Vagina (tissue), 2 donors: ENCODE measurements at places on chromosomes 3 and 15. TPM values are rescaled to one million over a fixed set of nuclear protein-coding genes. Genes with fewer than 3 reads are reported as not detected.

GRCh38 chr3:123884203-123884831 lies at the start of gene MYLK:
MYLK (minus strand) TSS chr3:123884332; CDS start chr3:123793841, 90,491 bp downstream.
- no peak for DNase-seq

SYNPR gene
- total RNA-seq, result not detected

DNA sequence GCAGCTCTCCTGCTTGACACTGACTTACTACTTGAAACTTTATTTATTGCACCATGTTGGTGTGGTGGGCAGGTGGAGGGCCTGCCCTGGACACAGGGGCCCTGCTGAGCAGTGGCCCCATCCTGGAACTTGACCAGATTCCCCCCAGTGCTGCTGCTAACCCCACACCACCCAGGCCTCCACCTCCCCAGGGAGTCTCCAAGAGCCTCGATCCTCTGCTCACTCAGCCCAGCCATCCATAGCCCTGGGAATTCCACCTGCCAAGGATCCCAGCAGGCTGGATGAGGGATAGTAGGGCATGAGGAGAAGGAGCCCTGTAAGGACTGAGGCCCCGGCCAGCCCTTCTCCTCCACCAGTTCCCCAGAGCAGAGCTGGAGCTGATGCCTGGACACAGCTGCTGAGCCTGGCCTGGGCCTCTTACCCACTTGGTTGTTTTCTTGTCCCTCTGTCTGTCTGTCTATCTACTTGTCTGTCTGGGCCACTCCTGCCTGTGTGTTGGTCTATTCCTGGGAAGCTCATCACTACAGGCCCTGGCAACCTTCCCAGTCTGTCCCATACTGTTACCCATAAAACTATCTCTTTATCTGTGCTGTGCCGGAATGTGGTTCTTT lies 2.8 kb downstream of the CHAC1 start:
- DNase-seq, result no peak

GPR171 gene
- total RNA-seq, result 5.4 TPM

DNA sequence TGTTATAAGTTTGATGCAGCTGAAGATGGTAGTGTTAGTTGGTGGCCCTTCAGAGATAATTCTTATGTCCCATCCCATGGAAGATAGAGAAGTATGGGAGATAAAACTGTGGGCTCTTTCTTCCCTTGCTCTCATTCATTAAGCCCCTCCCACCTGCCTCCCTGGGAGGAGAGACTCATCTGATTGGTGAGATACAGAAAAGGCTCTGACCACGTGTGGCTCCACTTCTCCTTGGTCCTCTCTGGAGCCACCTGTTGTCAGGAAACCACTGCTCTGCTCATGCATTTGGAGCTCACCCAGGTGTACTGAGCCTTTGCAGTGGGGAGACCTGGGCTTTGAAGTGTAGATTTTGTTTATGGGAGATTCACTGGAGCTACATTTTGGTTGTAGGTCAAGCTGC lies 293.2 kb upstream of the RASGRP1 start:
- DNase-seq, result no peak

EOMES gene
- total RNA-seq, result 0.49 TPM

UROC1 gene
- total RNA-seq, result not detected

GRCh38 chr3:175571096-175571495 lies 712.0 kb downstream of the NAALADL2 start:
- DNase-seq, result no peak

GRCh38 chr3:50651920-50652529 lies 22.7 kb upstream of the DOCK3 start:
- no peak for DNase-seq

- no peak for DNase-seq
Measured at GRCh38 chr3:10408680-10409079, 87.8 kb upstream of the SEC13 start.

DNA sequence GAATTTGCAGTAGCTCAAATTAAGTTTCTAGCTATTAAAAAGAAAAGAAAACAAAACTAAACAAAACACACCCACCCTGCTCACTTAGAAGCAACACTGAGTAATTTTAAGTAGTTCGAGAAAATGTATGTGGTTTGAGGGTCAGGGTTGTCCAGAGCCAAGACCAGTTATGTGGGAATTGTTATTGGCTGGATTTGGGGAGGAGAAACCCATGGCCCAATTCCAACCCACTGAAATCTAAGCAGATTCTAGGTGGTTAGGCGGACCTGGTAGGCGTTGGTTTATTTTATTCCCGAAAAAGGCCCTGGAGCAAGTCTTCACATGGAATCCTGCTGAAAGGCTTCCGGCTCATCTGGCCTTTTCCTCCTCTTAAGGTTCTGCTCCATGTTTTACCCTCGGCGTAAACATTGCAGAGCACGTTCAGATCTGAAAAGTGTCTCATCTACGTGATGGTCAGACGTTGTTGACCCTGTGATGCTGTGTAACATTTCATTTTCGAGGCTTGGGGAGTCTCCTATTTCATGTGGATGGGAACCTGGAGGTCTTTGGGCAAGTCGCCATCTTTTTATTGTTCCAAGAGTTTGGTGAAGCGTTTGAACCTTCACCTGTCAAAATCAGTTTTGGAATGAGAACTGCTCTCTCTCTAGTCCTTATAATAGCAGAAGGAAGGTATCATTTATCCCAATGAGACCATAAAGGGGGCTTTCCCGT lies 64.0 kb downstream of the FLNB start:
- no peak for DNase-seq
